ENCODE measurements at places on chromosomes 3 and 15. TPM values are rescaled to one million over a fixed set of nuclear protein-coding genes. Genes with fewer than 3 reads are reported as not detected.

- no peak for DNase-seq
Measured at GRCh38 chr3:107999215-107999775, 91.5 kb downstream of the CD47 start.

DNA sequence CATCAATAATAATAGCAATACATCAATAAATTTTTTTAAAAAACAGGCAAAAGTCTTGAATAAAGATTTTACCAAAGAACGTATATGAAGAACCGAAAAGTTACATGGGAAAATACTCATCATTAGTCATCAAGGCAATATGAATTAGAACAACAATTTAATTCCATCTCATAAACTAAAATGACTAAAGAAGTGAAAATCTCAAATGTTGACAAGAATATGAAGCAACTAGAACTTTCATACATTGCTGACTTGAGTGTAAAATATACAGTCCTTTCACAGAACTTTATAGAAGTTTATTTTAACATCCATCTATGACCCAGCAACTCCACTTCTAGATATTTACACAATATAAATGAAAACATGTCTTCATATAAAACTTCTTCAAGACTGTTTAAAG lies 35.3 kb upstream of the ABHD10 start:
- no peak for DNase-seq

DNA sequence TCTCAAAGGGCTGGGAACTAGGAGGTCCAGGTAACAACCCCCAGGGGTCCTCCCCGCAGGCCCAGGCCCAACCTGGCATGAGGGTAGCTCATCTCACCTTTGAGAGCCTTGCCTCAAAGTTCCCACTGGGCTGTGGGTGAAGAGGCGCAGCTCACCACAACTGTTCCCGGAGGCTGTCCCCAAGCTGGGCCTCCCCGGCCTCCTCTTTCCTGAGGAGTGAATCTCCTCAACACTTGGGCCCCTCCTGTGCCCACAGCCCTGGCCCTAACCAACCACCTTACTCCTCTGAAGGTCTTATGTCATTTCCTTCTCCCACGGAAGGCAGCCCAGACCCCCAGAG lies 27.5 kb upstream of the CORO2B start:
- peak; percentile 76 for DNase-seq

DNA sequence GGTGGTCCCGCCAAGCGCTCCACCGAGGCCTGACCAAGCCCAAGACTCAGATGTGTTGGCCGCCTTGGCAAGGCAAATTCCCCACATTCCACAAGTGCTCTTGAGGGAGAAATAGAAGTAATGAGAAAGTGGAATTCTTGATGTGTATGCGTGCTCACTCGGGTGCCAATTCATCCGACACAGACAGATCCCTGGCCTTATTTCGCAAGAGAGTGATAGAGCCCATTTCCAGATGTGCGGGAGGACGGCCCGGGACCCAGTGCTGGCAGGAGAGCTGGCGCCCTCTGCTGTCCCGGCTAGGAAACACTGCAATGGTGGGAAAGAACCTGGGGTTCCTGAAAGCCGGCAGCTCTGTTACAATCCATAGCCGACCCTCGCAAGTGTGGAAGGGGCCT lies 76.0 kb downstream of the HMG20A start:
- peak; percentile 96 for DNase-seq

GRCh38 chr15:67124111-67124510 lies 58.7 kb downstream of the SMAD3 start:
- DNase-seq = peak; percentile 24

- no peak for DNase-seq
Measured at GRCh38 chr3:55218577-55218976, 268.5 kb downstream of the WNT5A start.

DNA sequence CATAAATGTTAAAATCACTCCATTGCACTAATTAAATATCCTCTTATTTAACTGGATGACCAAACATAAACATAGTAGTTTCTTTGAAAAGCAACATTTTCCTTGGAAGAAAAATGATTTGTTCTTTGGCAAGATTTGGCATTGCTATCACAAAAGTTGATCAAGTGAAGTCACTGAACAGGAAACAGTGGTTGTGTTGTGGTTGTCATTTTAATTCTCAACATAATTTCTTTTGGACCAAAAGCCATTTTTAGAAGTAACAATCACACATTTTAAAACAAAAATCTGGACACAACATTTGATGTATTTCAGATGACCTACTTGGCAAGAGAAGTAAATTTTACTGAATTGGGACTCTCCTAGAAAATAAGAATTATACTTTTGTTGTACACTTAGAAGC lies 872.3 kb downstream of the ROBO1 start:
- DNase-seq = no peak

The USP4 gene
- total RNA-seq = 54.6 TPM

GRCh38 chr3:193948459-193948858 lies 187.5 kb upstream of the HES1 start:
- no peak for DNase-seq

GRCh38 chr15:86776145-86776544 lies 696.5 kb downstream of the AGBL1 start:
- DNase-seq = no peak

- peak; percentile 93 for DNase-seq
Measured at GRCh38 chr3:59818033-59818918, 768.5 kb upstream of the CFAP20DC start.

DNA sequence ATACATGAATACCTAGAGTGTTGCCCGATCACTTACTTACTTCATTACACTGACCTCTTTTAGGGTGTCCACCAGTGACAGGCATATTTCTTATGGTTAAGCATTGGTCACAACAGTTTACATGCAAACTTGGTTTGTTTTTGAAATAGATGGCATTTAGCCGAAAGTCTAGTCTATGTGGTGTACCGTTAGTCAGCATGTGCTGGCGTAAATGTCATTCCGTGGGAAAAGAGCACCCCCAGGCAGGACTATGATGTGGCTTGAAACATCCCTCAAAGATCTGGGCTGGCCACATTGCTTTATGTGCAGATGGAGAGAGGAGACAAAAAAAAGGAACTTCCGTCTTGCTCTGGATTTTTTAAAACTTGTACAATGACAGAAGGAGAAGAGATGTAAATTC lies 357.0 kb upstream of the ICE2 start:
- no peak for DNase-seq

The XYLB gene
- total RNA-seq = 4.5 TPM

The C2CD4B gene
- 2.0 TPM for total RNA-seq

The AGTR1 gene
- total RNA-seq = 8.9 TPM

The CHRM5 gene
- total RNA-seq = 0.09 TPM

- DNase-seq = no peak
Measured at GRCh38 chr15:59407946-59408345, 30.0 kb upstream of the FAM81A start.

GRCh38 chr15:34252545-34252944 lies 27.7 kb downstream of the EMC4 start:
- no peak for DNase-seq

DNA sequence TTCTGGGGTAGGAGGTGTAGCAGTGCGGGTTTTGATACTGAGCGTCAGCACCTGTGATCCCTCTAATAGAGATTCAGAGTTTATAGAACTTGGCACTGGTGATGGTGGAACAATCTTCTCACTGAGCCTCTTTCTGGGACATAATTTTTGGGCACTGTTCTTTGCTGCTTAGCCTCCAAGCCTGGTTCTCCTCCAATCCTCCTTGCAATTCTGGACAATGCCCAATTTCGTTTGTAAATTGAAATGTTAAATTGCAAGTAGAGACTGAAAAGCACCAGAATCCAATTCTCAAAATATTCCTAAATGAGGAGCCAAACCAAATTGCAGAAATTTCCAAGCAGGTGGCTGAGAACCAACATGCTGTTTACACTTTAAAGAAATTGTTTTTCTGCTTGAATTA lies 149.8 kb upstream of the ABI3BP start:
- no peak for DNase-seq

DNA sequence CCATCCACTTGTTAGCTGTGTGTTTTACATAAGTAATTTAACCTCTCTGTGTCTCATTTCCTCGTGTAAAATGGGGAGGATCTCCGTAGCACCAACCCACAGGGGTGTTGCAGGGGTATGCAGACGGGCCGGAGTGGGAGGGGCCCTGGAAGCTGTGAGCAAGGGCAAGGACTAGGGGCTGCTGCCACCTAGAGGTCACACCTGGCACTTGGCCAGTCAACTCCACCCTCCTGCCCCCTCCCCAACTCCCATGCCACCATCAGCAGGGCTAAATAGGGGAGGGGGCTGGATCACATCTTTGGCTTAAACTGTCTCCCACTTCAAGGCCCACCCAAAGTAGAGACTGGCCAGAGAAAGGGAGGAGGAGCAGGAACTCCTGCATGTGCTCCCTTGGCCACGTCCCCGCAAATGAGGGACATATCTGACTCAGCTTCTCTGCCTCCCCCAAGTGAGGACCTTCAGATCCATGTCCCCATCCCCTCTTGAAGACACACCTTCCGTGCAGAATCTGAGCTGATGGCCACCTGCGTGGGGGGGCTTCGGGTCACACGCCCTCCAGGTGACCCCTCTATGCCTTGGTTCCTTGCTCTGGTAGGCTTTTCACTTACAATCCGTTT lies 2.6 kb downstream of the CCDC9B start:
- peak; percentile 87 for DNase-seq

The C15orf61 gene
- 5.2 TPM for total RNA-seq

- no peak for DNase-seq
Measured at GRCh38 chr3:121491683-121492320, 54.0 kb downstream of the POLQ start.

GRCh38 chr15:67547836-67548235 lies 5.3 kb downstream of the MAP2K5 start:
- no peak for DNase-seq

DNA sequence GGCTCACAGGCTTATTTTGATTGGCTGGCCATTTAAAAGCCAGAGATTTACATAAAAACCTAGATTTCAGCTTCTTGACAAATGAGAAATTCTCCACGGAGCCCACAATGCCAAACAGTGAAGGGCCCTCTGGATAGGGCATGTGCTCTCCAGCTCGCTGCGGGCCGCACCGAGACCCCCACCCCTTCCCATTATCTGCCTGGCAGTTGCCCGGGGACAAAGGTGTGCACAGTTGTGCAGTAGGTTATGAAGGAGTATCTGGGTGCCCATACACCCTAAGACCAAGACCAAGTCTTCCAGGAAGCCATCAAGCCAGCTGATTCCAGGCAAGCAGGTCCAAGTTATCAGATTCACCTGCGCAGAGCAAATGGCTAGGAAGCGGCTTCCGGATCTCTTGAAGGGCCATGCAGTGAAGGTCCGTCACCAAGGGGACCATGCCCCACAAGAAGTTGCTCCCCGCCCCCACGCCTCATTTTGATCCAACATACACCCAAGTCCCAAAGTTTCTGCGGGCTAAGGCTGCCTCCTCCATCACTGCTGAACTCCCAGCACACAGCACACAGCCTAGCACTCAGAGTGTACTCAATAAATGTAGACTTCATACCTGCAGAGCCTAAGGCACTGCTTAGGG lies 1.3 kb downstream of the MRPS25 start:
- DNase-seq = no peak

DNA sequence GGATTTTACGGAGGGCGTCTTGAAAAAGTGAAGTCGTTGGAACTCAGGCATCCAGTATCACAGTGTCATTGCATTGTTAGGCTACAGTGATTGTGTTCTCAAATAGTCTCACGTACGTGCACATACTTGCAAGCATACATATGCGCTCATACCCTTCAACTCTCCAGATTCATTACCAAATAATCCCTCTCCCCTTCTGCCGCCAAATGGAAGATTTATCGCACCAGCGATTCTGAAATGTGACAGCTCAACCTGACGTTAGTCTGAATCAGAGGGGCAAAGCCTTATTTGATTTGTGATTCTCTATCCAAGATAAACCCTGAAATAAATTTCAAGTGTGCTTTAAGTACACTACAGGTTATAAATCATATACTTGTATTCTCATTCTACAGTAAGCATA lies 119.4 kb downstream of the GADL1 start:
- DNase-seq = no peak

DNA sequence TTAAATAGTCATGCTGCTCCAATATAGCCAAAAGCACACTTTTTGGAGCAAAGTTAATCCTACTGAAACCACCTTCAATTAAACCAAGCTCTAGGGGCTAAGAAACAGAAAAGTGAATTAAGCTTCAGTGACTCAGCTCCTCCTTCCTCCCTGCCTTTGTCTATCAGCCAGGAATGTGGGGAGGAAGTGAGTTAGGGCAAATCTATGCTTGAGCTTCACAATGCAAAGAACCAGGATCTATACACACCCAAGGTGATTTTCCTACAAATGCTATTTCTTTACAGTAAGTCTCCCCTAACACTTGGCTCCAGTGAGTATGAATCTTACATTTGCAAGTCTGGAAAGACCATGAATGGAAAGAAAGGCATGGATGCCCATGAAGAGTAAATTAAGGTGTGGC lies 212.1 kb downstream of the P3H2 start:
- no peak for DNase-seq

The ACTRT3 gene
- 2.4 TPM for total RNA-seq

DNA sequence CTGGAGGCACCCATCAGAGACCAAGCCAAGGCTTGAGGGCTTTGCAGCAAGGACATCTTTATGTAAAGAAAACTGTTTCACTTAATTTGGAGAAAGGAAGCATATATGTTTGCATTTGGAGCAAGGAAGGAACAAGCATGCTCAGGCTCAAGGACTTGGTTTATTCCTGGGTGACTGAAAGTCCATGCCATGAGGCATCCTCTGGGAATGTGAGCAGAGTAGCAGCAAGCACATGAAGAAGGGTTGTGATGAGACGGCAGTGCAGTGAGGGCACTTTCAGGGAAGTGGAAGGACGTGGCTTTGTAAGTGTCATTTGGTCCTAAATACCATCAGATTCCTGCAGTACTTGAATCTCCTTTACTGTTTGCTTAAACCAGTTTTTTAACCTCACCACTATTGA lies 26.8 kb downstream of the POLG start:
- DNase-seq = no peak

- DNase-seq = peak; percentile 66
Measured at GRCh38 chr3:165196577-165197480, 645 bp upstream of the SLITRK3 start.

GRCh38 chr3:61194892-61195538 lies 56.2 kb downstream of the FHIT start:
- no peak for DNase-seq

The CHRNA7 gene
- total RNA-seq = 1.3 TPM

GRCh38 chr3:22587446-22587845 lies 615.7 kb upstream of the UBE2E2 start:
- DNase-seq = no peak

The GCSAM gene
- 0.29 TPM for total RNA-seq

GRCh38 chr3:58041182-58041825 lies 33.1 kb downstream of the FLNB start:
- DNase-seq = peak; percentile 40

The SETD2 gene
- total RNA-seq = 49.3 TPM

- no peak for DNase-seq
Measured at GRCh38 chr3:57740027-57740426, 16.1 kb upstream of the SLMAP start.

The OPA1 gene
- total RNA-seq = 65.3 TPM

The RLBP1 gene
- not detected for total RNA-seq

The SPINK8 gene
- not detected for total RNA-seq

All from posterior vena cava (tissue), 2 donors.